ENCODE measurements at places on chromosomes 4 and X.

DNA sequence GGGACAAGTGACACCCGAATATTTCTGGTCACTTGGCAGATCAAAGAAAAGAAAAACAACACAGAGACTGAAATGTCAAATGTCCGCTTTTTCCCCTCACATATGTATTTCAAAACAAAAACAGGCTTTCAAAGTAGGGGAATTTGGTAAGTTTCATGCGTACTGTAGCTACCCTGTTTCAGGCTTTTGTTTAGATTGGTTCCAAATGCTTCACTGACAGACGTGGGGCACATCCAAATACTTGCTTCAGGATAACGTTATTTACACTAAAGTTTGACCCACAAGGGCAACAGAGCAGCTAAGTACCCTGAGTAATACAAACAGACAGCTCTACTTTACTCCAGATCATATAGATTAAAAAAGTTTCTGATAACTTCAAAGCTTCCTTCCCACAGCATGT is 804.5 kb upstream of the POU3F4 start:
- DNase-seq: no peak

DNA sequence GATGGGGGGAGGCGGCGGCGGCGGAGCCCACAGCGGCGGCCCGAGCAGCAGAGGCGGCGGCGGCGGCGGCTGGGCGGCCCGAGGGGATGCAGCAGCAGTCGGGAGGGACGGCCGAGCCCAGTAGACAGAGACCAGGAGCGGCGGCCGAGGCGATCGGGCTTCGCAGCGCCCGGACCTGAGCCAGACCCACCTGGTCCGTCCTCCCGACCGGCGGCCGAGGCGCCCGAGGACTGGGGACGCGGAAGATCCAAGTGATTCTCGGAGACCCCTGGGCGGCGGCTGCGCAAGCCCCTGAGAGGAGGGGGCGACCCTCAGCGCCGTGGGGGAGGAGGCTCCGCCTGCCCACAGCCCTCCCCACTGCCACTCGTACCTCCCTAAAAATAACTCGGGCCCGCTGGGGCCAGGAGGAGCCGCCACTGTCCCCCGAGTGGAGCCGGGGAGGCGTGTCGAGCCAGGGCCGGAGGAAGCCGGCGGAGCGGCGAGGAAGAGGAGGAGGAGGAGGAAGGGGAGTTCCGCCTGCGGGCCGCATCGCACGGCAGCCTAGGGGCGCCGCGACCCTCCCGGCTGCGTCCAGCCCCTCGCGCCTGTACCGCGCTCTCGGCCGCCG is 608 bp downstream of the RAPGEF2 start:
- DNase-seq: peak; percentile 43

DNA sequence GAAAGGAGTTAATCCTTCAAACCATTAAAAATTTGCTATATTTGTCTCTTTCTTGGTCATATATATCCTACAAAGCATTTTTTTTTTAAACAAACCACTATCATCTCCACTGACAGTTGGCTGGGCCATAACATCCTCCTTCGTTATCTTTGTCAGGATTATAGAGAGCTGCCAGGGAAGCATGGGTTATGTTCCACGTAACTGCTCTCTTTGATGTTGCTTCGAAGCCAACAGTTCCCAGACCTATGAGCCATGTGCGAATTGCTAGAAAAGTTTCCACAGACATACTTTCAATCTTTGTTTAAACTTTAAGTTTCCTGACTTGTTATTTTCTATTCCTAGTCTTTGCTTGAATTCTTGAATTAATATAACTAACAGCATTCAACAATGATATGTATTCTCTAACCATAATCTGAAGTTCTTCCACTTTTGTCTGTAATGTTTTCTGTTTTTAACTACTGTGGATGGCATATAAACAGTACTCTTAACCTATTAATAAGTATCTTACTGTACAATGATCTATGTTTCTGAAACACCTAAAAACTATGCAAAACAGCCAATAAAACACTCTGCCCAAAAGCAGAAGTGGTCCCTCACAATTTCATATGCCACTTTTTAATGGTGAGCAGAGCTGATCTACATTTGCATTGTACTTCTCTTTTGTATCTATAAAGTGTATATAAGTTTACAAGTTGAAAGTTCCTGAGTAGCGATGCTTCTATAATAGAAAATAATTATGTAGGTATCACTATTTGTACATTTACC is 37.9 kb downstream of the EREG start:
- no peak for DNase-seq

DNA sequence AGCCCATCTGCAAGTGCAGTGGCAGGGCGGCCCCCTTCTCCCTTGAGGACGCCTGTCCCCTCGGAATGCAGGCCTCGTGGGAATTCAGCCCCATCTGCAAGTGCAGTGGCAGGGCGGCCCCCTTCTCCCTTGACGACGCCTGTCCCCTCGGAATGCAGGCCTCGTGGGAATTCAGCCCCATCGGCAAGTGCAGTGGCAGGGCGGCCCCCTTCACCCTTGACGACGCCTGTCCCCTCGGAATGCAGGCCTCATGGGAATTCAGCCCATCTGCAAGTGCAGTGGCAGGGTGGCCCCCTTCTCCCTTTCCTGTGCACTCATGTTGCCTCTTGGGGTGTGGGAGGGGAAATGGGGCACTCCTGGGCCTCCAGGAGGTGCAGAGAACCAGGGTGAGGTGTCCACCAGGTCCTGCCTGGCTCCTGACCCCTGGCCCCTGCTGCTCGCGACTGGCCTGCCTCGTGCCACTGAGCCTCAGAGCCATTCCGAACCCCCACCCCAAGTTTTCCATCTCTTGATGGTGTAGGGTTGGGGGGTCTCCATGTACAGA is 6.8 kb upstream of the SLC26A1 start:
- no peak for DNase-seq

GRCh38 chr4:38050560-38051350 is 90.6 kb downstream of the PTTG2 start:
- no peak for DNase-seq

DNA sequence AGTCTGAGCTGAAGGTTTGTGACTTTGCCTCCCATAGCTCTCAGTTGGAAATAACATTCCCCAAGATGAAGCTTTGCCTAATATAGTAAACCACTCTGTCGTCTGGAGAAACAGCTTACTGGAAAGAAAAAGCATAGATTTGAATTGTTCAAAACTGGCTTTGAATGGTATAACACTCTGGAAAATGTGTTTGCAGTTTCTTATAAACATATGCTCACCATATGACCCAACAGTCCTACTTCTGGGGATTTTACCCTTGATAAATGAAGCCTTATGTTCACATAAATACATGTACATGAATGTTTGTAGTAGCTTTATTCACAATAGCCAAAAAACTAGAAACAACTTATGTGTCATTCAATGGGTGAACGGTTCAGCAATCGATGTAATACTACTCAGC is 10.2 kb downstream of the VEGFD start:
- no peak for DNase-seq

- DNase-seq: no peak
Measured at GRCh38 chr4:61853041-61853440, 652.9 kb downstream of the ADGRL3 start.

GRCh38 chr4:189299706-189300105 is 641.0 kb upstream of the FRG1 start:
- DNase-seq: no peak

DNA sequence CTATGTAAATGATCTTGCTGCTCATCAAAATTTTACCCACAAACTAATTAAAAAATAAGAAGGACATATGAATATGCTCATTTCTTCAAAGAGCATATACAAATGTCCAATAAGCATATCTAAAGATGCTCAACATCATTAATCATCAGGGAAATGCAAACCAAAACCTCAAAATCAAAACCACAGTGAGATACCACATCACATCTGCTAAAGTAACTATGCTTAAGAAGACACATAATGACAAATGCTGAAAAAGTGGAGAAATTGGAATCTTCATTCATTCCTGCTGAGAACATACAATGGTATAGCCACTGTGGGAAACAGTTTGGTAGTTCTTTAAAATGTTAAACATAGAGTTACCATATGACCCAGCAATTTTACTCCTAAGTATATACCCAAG is 81.9 kb downstream of the AFF2 start:
- DNase-seq: no peak

DNA sequence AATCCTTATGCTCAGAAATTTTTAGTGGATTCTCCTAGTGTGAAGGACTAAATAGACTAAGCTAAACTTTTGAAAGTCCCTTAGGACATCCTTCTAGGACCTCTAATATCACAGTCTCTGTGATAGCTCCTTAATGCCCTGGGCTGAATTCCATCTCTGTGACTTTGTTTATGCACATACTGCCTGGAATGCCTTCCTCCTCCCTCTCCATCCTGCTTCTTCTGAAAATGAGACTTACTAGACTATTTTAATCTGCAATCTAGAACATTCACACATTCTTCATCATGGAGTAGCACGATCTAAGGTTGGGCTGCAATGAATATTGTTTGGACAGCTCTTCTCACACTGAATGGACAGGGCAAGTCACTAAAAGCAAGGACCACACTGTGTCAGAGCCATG is 65.0 kb upstream of the MSX1 start:
- DNase-seq: no peak

DNA sequence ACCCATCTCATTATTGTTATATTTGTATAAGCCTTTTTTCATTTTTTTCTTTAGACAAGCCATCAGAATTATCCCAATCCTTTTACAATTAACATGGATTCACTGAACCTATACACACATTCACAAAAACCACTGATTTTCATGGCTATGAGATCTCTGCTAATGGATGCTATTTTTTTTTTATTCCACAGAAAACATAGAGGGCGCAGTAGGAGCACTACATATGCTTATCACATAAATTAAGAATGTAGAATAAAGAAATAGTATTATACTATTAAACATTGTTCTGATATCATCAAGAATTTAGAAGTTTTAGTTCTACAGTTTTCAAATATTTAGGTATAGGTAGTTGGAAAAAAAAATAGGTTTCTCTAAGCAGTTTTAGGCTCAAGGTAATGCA is 1477.4 kb downstream of the ARAP2 start:
- no peak for DNase-seq

- no peak for DNase-seq
Measured at GRCh38 chr4:8107146-8107657, 51.4 kb downstream of the ABLIM2 start.

- no peak for DNase-seq
Measured at GRCh38 chr4:70901607-70901983, 574 bp upstream of the MOB1B start.

- no peak for DNase-seq
Measured at GRCh38 chrX:123476611-123477219, 256.1 kb downstream of the THOC2 start.

- DNase-seq: no peak
Measured at GRCh38 chrX:41259516-41259915, 74.4 kb upstream of the DDX3X start.

DNA sequence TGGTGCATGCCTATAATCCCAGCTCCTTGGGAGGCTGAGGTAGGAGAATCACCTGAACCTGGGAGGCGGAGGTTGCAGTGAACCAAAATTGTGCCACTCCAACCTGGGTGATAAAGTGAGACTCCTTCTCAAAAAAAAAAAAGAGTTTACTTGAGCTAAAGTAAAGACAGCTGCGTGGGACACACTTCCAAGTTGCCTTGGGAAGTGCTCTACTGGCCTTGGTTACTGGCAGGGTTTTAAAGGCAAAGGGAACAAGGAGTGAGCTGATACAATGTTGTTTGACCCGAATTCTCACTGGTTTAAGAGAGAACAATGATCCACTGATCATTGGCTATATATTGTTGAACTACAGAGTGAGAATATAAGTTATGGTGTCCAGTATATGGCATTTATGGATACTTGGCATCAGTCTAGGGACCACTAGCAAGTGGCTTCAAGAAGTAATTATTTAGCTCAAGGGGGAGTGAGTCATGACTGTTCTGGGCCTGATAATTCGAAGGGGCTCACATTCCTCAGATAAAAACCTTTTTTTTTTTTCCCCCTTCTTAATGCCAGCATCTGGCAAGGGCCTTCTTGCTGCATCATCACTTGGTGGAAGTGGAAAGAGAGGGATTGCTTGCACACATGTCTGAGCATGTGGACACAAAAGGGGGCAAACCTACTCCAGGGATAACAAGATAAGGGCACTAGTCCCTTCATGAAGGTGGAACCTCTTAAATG is 32.3 kb downstream of the GRK4 start:
- no peak for DNase-seq

DNA sequence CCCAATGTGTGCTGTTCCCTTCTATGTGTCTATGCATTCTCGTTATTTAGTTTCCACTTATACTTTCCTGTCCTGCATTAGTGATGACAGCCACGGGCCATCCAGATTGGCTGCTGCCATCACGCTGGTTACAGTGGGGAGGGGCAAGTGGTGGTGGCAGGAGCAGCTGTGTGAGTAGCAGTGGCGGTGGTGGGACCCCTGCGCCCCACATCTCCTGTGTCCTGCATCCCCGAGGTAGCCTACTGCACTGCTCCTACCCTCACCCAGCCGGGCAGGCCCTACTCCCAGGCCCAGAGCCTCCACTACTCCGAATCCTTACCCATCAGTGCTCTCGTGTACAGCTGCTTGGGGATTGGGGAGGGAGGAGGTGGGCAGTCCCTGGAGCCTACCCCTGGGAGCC is 798.7 kb upstream of the AGA start:
- DNase-seq: no peak

GRCh38 chr4:174037049-174037448 is 246.4 kb downstream of the FBXO8 start:
- DNase-seq: no peak

GRCh38 chrX:44072631-44073030 is 99.4 kb upstream of the NDP start:
- DNase-seq: no peak

DNA sequence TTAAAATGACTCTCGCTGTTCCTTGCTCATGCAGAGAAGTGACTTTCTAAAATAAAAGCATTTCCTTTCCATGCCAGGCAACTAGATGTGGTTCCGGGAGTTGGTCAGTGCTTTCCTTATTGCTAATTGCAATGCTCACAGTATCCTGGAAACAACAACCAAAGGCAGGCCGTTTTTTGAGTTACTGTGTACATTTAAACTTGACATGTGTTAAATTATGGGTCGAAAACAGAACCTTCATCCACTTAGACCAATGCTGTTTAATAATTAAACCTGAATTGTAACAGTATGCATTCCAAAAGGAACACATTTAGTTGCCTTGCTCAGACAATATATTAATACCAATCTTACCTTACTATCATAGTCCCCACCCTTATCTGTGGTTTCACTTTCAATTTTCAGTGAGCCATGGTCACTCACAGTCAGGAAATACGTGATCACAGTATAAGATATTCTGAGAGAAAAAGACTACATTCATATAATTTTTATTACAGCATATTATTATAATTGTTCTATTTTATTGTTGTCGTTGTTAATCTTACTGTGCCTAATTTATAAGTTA is 102.6 kb downstream of the HS6ST2 start:
- no peak for DNase-seq

- DNase-seq: no peak
Measured at GRCh38 chrX:44183329-44183728, 160.1 kb downstream of the EFHC2 start.

- no peak for DNase-seq
Measured at GRCh38 chr4:126441173-126442035, 1126.6 kb downstream of the FAT4 start.

GRCh38 chrX:121579016-121579760 is 531.8 kb downstream of the GLUD2 start:
- DNase-seq: peak; percentile 7

DNA sequence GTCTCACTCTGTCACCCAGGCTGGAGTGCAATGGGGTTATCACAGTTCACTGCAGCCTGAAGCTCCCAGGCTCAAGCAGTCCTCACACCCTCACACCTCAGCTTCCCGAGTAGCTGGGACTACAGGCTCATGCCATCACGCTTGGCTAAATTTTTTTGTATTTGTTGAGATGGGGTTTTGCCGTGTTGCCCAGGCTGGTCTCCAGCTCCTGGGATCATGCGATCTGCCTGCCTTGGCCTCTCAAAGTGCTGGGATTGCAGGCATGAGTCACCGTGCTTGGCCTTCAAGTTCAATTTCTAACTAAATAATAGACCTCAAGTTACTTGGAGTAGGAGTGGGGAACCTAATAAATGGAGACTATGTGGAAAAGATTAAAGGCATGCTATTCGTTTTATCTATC is 48.9 kb downstream of the MND1 start:
- DNase-seq: no peak
